HT1080 (cell line): ENCODE measurements at places on chromosomes 7 and 10.
A peak's percentile ranks its signal among the peaks of the same experiment; 100 is the strongest.

DNA sequence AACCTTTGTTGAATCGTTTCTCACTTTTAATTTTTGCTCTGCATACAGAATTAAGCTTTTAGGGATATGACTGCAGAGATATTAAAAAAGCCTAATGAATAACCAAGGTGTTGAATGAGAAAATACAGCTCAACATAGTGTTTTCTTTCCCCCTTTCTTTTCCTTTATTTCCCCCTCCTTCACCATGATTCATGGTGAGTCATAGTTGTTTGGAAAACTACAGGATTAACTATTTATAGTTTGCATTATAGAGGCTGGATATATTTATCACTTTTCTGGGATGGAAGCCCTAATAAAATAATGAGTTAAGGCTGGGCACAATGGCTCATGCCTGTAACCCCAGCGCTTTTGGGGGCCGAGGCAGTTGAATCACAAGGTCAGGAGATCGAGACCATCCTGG, 115.0 kb downstream of the DNAJB9 start:
- DNase-seq, result peak; percentile 48

DNA sequence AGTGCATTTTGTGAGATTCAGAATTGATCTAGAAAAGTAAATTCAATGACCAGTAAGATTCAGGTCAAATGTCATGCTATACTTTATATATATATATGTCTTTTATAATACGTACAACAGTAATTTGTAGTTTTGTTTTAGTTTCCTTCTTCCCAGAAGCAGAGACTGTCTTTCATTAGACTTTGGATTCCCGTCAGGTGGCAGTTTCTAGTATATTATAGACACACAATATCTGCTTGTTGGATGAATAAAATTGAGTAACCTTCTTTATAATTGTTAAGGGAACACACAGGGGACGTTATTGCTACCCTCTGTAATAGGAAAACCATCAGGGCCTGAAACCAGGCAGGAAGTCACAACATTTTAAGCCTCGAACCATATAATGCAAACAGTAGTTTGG, 5.3 kb upstream of the LAMB1 start:
- DNase-seq, result no peak

GRCh38 chr7:37916017-37916672, 472 bp downstream of the SFRP4 start:
- no peak for DNase-seq

DNA sequence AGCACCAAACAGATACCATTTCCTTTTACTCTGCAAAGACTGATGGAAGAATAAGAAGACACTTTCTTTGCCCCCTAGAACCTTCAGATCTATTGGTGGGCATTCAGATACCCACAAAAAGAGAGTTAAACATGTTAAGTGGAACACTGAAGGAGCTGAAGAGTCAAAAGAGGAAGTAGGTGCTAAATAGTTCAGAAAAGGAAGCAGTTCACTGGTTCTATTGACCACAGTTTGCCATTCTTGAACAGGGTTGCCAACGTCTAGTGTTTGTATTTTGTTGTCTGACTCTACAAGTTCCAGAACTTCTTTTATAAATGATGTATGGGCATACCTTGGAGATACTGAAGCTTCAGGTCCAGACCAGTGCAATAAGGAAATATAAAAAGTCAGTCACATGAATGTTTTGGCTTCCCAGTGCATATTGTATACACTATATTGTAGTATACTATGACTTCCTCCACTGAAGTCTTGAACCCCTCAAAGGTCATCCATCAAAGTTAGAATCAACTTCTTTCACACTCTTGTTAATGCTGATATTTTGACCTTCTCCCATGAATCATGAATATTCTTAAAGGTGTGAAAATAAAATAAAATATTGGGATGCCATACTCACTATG, 47.5 kb upstream of the AGR3 start:
- no peak for DNase-seq

GRCh38 chr7:40057292-40057691, 77.1 kb downstream of the MPLKIP start:
- DNase-seq, result peak; percentile 32

GRCh38 chr7:30525429-30525828, 20.8 kb upstream of the GGCT start:
- no peak for DNase-seq
